ENCODE measurements at places on chromosomes 4 and X.

GRCh38 chr4:102639598-102639997 is 121.2 kb downstream of the MANBA start:
- DNase-seq = no peak

GRCh38 chrX:82734140-82734539 is 774.0 kb upstream of the POU3F4 start:
- no peak for DNase-seq

- no peak for DNase-seq
Measured at GRCh38 chr4:99846891-99847290, 30.3 kb downstream of the DAPP1 start.

- DNase-seq = no peak
Measured at GRCh38 chrX:110135618-110136017, 132.7 kb downstream of the TMEM164 start.

- DNase-seq = no peak
Measured at GRCh38 chr4:184177271-184177670, 40.4 kb downstream of the ENPP6 start.

DNA sequence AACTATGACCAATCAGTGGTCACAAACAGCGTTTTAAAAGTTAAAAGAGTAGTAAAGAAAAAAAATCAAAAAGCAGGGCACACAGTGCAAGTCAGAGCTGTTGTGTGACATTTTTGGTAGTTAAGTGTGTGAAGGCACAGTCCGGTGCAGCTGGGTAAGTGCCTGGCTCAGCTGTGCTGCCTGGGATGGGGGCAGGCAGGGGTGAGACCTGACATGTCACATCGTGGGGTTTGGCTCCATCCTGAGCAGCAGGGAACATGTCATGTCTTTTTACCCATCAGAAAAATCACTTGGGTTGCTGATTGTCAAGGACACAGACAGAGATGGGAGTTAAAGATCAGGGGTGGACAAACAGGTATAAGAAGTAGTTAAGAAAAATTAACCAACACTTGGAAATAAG is 125.1 kb downstream of the NSUN7 start:
- DNase-seq = no peak

GRCh38 chr4:145868637-145869409 is 69.8 kb downstream of the ZNF827 start:
- no peak for DNase-seq

DNA sequence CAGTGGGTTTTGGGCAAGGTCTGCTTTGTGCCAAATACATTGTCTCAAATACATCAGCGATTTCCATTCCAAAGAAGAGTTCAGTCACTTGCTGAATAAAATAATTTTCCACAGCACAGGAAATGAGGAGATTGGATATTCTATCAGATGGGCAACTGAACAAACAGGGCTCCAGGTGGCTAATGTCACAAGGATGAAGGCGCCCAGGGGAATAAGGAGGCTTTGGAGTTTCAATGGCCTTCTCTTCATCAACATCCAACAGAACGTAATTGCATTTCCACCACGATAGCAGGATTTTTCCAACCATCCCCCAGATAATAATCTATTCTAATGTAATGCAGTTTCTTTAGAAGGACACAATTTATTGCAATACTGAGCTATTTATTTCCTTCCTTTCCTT is 104.7 kb upstream of the KLHL13 start:
- DNase-seq = no peak
